ENCODE measurements at places on chromosomes 5 and 9.

- DNase-seq, result no peak
These were observed 183.9 kb downstream of the SMARCA2 start for GRCh38 chr9:2198956-2199635.

- DNase-seq, result no peak
These were observed 176.8 kb downstream of the MAT2B start for GRCh38 chr5:163682234-163682633.

DNA sequence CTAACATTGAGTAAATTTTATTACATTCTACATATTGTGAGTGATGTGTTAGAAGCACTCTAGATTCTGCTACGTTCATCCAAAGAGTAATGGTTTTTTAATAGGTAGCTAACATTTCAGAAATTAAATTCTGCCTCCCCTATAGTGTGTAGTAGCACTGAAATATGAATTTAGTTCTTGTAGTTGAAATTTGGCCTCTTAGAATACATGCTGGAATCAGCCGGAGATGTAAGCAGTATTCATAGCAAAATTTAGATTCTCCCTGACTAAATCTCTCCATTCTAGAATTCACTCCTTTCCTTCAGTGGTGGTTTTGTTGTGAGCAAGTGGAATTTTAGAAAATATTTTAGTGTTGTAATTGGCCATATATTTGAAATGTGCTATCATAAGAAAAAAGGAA, 799.9 kb upstream of the CDH10 start:
- no peak for DNase-seq

DNA sequence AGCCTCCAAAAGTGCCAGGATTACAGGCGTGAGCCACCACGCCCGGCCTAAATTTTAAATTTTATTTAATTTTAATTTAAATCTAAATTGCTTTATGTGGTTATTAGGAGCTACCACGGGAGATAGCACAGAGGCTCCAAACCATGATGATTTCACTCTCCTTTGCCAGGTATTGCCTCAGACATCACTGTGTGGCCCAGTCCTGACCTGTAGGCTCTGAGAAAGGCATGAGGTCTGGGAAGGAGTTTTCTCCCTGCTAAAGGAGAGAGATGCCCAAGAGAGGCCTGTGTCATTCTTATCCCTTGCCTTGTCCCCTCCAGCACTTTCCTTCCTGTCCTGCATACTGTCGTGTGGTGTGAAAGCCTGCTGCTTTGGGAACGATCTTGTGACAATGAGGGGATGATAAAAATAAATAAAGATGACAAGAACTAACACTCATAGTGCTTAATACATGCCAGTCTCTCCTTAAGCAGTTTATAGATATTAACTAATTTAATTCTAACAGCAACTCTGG, 37.0 kb upstream of the BASP1 start:
- no peak for DNase-seq

DNA sequence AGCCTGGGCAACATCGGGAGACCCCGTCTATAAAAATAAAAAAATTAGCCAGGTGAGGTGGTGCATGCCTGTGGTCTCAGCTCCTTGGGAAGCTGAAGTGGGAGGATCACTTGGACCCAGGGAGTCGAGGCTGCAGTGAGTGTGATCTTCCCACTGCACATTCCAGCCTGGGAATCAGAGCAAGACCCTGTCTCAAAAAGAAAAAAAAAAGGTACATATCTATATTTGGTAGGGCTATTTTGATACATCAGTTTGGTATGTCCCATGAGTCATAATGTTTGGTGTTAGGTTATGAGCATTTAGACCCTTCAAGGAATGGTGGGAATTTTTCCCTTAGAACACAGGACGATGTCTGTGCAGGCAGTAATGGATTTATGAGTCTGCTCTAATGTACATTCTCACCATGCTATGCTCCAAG, 55.3 kb upstream of the POU4F3 start:
- DNase-seq, result no peak

Data from T-helper 1 cell (primary cell).